Activated naive CD4-positive, alpha-beta T cell treated with anti-CD3 and anti-CD28 coated beads for 36 hours (primary cell): ENCODE measurements at places on chromosomes 6 and 20. TPM values are rescaled to one million over a fixed set of nuclear protein-coding genes. Genes with fewer than 3 reads are reported as not detected.

GRCh38 chr6:129419324-129419723, 290.7 kb downstream of the ARHGAP18 start:
- DNase-seq: no peak

GRCh38 chr6:21537637-21538036, 55.9 kb upstream of the SOX4 start:
- DNase-seq: no peak

Gene PKHD1
- total RNA-seq: not detected

DNA sequence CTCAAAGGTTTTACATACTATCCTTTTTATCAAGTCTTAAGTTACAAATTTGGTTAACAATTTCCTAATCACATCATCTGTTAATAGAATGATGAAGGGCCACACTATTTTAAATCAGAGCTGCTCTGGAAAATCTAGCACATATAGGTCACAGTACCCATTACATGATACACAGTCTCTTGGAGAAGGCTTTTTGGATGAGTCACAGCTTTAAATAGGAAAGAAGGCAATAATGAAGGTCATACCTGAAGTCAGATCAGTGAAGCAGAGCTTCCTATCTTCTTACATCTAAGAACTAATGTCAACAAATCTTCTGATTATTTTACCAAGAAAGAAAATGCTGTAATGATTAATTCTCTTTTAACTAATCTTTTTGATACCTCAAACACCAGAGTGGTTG, 248.5 kb downstream of the BTBD9 start:
- DNase-seq: no peak

DNA sequence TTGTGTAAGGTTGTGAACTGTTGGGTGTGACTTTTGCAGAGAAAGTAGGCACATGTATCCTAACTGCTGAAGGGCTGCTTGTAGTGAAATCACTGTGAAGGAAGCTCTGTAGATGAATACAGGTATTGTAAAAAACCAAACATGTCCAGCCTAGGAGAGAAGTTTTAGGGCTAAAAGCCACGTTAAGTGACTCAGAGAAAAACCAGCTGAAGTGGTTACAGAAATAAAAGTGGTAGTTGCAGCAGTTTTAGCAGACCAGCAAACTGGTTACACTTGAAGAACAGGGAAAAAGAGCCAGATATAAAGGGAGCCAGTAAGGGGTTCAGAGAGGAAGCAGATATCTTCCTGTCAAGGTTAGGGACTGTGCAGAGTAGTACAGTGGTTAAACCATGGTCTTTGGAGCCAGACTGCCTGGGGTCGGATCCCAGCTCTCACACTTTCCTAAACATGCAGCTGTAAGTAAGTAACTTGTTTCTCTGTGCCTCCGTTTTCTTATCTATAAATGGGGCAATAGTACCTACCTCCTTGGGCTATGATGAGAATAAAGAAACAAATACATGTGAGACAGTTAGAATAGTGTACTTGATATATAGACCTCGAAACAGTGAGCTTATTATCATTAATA, 33.8 kb upstream of the RNF8 start:
- no peak for DNase-seq

DNA sequence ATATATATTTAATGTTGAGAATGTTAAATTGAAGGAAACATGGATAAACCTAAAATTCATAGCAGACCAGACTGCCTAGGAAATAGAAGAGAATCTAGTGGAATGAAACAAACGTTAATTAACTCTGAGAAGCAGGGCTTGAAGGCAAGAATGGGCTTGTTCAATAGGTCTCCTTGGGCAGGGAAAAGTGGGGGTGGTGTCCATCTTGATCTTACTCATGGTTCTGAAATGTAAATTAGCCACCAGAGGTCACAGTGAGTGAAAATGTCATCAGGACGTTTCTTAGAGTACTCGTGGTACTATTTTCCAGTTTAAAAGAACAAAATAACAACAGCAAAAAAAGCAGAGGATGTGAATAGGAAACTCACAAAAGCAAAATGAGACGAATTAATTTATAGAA, 66.8 kb upstream of the BTBD3 start:
- no peak for DNase-seq

GRCh38 chr20:1790386-1790785, 104.8 kb upstream of the SIRPA start:
- DNase-seq: no peak

- peak; percentile 84 for DNase-seq
These were observed 4.2 kb upstream of the PRPH2 start for GRCh38 chr6:42726485-42727086.
